Adrenal gland (tissue), 19 donors: ENCODE measurements at places on chromosomes 3 and 15. TPM values are rescaled to one million over a fixed set of nuclear protein-coding genes. Genes with fewer than 3 reads are reported as not detected.
A peak's percentile ranks its signal among the peaks of the same experiment; 100 is the strongest.

DNA sequence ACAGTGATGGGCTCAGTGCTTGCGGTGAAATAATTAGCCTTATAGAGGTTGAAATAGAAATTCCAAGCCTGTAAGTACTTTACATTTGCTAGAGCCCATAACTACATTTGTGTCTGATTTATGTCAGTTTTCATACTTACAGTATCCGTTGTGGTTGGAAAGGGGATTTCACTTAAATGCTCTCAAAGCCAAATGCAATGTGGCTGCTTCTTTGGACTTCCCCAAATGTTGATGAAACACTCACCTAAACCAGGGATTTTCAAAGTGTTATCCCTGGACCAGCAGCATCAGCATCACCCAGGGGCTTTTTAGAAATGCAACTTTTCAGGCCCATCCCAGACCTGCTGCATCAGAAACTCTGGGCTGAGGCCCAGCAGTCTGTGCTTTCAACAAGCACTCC lies 378.7 kb downstream of the MCTP2 start:
- DNase-seq: no peak

The XCR1 gene
- polyA plus RNA-seq: 0.08 TPM

The FANCD2 gene
- 1.2 TPM for polyA plus RNA-seq

The AQP9 gene
- 2.8 TPM for polyA plus RNA-seq

The MEX3B gene
- 0.22 TPM for polyA plus RNA-seq

DNA sequence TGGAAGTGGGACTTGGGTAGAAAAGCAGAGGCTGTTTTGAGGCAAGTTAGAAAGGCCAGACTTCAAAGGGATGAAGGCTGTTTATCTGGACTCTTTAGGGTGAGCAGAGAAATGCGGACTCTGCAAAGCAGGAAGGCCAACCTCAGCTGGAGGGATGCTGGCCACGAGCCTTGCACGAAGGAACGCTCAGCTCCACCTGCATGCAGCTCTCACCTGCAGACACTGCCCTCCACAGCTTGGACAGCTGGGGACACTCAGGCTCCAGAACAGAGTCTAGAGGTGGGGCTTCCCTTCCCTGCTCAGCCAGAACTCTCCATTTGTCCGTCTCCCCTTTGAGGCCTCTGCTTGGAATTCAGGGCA lies 229.7 kb downstream of the ADAMTS17 start:
- no peak for DNase-seq

The FBN1 gene
- polyA plus RNA-seq: 12.3 TPM

The DNAJC13 gene
- polyA plus RNA-seq: 14.6 TPM

- no peak for DNase-seq
These were observed 2.1 kb downstream of the PLA2G4F start for GRCh38 chr15:42154212-42154941.

The C3orf22 gene
- polyA plus RNA-seq: not detected

- no peak for DNase-seq
These were observed 30.7 kb downstream of the NPTN start for GRCh38 chr15:73602446-73602843.

The TMEM207 gene
- polyA plus RNA-seq: not detected

- no peak for DNase-seq
These were observed 470.3 kb upstream of the FRG2C start for GRCh38 chr3:75193797-75194196.

- peak; percentile 75 for DNase-seq
These were observed 224.0 kb downstream of the SLCO3A1 start for GRCh38 chr15:92077353-92078085.

The SLC12A8 gene
- 1.4 TPM for polyA plus RNA-seq

The CHST13 gene
- 0.80 TPM for polyA plus RNA-seq

GRCh38 chr3:57556459-57557084 lies 498 bp downstream of the PDE12 start:
- peak; percentile 31 for DNase-seq

The NISCH gene
- polyA plus RNA-seq: 93.5 TPM

The NMNAT3 gene
- 5.6 TPM for polyA plus RNA-seq

DNA sequence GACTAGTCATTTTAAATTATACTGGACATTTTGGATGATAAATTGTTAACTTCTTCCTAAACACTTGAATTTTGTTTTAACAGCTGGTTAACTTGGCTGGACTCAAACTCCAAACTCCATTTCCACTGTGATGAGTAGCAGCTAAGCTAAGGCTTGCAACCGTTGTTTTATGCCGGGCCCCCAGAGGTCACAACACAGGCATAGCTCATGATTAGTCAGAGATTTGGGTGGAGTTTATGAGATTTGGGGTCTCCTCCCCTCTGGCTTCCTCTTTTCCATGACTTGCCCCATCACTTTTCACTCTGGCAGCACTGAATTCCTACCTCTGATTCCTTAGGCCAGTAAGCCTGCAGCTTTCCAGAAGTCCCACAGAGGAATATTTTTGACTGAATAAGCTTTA lies 12.8 kb downstream of the THAP10 start:
- no peak for DNase-seq

The RPP25 gene
- polyA plus RNA-seq: 18.4 TPM

The PCCB gene
- 24.6 TPM for polyA plus RNA-seq

The EIF4G1 gene
- polyA plus RNA-seq: 268 TPM
